ENCODE measurements at places on chromosomes 1 and 21.

DNA sequence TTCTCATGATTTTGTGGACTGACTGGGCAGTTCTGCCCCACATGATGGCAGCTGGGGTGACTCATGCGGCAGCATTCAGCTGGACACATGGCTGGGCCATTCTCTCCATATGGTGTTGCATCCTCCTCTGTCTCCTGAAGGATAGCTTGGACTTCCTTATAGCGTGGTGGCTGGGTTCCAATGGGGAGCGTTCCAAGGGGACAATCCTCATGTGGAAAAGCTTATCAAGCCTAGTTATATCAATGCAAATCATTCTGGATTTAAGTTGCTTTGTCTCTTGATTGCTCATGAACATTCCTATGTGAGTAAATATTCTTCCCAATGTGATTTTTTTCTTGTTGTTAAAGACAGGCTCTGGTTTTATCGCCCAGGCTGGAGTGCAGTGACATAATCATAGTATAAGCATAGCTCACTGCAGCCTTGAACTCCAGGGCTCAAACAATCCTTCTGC is 13.2 kb upstream of the SLC2A1 start:
- DNase-seq = no peak

DNA sequence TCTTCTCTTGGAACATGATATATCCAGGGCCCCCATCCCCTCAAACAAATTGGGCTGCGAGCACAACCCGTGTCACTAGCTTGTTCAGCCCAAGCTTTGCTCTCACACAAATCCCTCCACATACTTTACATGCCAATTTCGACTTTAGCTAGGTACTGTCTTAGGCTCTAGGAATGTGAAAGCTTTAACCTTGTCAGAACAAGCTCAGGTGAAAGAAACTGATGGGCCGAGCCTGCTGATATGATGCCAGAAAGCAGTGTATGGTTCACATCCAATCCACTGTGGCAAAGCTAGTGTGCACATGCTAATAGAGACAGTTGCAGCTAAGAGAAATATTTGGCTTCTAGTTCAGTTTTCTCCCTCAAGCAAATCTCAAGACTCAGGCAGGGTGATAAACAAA is 79.5 kb downstream of the TNFSF18 start:
- no peak for DNase-seq

DNA sequence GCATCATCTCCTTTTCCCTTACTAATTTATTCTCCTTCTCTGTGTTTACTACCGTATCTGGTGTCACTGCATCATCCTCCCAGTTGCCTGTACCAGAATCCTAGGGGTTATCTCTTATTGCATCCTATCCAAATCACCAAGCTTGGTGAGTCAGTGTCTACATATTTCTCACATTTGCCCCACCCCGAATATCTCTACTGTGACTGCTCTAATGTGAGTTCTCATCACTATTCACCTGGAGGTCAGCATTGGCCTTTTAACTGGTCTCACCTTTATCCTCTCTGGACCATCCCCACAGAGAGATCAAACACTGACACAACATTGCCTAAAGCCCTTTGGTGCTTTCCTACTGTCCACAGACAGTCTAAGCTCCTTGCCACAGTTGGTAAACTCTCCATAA is 45.7 kb upstream of the ZNF648 start:
- no peak for DNase-seq

DNA sequence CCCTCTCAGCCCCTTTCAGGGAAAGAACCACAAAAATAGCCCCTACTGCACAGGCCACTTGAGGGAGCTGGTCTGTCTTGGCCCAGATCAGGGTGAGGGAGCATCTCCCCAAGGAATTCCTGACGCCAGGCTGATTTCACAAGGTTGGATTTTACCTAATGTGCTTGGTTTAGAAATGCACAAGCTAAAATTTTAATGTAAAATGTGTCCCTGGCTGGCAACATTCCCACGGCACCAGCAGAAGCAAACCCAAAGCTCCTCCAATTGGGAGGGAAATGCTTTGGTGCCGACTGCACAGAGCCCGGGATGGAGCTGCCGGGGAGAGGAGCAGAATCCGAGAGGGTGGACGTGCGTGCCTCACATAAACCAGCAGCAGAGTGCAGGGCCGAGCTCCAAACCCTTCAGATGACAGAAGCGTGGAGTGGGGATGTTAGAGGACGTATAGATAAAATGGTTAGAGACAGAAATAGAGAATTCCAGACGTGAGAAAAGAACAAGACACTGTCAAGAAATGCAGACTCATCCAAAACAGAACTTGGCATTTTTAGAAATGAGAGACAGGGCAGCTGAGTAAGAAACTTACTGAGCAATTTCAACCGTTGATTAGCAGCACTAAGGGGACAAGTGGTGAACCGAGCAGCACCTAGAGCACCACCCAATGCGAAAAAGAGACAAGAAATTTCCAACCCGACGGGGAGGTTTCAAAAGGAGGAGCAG is 41.6 kb upstream of the TMEM52 start:
- no peak for DNase-seq
